DMS153 (cell line): ENCODE measurements at places on chromosomes 5 and 9.

DNA sequence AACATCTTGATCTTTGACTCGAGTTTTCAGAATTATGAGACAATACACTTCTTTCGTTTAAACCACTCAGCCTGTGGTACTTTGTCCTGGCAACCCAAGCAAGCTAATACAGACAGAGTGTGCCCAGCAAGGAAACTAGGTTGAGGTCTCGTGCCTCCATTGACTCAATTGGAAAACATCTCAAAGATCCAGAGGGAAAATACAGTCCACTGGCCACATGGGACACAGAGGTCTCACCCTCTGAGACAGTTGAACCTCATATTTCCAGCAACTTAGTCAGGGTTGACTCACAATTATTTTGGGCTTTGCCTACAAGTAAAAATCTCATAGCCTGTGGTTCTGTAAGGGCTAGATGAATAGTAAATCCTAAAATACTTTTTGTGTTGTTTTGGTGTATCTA lies 631.5 kb downstream of the MTRR start:
- no peak for DNase-seq

GRCh38 chr5:176541338-176542134 lies 4.3 kb upstream of the RNF44 start:
- DNase-seq: no peak

GRCh38 chr9:132351404-132352045 lies 3.3 kb downstream of the SETX start:
- no peak for DNase-seq

DNA sequence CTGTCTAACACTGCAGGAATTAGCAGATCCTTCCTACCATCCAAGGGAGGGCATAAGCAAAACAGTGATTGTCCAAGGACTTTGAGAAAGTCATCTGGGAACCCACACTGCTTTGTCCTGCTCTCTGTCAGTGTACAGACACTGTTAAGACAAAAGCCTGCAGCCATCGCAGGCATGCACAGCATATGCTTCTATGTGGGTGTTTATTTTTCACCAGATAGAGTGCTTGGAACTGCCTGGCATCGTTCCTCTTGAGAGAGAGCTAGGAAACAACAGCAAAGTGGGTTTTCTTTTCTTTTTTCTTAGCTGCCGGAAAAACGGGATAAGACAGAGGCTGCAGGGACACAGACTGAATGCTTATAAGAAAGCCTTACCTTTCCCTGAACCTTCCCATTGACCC lies 212.3 kb downstream of the ICE1 start:
- no peak for DNase-seq
